ENCODE measurements at places on chromosomes 12 and 14. TPM values are rescaled to one million over a fixed set of nuclear protein-coding genes. Genes with fewer than 3 reads are reported as not detected.

DNA sequence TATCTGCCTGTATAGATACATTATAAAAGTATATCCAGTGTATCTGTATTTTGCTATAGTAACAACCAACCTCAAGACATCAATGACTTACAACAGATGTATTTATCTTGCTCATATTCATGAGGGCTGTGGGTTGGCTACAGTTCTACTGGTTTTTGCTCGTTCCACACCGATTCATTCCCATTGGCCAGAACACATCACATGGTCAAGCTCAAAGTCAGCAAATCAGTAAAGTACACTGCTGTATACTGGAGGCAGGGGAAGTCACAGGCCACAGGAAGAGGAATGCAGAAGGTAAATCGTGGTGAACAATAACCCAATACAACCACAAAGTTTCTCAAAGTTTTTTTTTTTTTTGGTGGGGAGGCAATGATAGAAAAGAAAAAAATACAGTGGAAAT is 180.0 kb upstream of the CDKN3 start:
- DNase-seq: no peak

- DNase-seq: no peak
Observed at GRCh38 chr12:93676408-93677194, 574 bp upstream of the CRADD start.

DNA sequence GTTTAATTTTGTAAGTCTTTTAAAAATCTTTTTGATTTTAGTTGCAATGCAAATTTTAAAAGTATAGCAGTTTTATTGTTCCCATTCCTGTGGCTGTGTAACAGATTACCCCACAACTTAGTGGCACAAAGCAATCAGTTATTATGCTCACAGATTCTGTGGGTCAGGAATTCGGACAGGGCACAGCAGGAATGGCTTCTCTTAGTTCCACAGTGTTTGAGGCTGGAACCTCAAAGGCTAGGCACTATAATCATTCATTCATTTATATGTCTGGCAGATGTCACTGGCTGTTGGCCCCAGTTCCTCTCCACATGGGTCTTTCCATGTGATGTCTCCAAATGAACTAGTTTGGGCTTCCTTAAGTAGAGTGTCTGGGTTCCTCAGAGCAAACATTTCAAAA is 193.3 kb downstream of the RAD51B start:
- DNase-seq: no peak

DNA sequence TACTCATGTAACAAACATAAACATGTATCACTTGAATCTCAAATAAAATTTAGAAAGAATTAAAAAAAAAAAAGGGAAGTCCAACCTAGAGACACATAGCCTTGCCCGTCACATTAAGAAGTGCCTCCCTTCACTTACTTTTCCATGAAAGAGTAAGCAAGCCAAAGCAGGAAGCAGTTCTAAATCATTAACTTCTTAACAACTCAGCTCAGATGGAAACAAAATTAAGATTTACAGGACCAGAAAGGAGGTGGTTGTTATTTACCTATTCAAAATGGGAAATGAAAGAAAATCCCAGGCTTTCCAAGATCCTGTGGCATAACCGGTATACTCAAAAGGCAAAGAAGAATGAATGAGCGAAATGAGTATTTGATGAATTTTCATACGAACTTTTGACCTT is 258.6 kb upstream of the DCN start:
- DNase-seq: no peak

SLC24A4 gene
- total RNA-seq: under 0.01 TPM

Data from lung microvascular endothelial cell (primary cell).